ENCODE measurements at places on chromosomes 5 and 9.

DNA sequence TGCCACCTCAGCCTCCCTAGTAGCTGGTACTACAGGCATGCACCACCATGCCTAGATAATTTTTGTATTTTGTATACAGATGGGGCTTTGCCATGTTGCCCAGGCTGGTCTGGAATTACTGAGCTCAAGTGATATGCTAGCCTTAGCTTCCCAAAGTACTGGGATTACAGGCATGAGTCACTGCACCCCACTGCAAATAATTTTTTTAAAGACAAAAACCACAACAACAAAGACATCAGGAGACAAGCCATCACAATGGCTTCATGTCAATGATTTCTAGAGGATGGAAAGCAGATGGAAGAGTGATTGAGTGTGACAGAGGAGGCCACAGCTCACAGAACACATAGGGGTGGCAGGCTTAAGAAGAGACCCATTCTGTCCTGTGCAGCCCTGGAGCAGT lies 97.9 kb upstream of the PCSK1 start:
- no peak for DNase-seq

- DNase-seq, result no peak
Observed at GRCh38 chr5:4953576-4953975, 186.6 kb upstream of the ADAMTS16 start.

- peak; percentile 59 for DNase-seq
Observed at GRCh38 chr5:43484106-43484849, 613 bp upstream of the TMEM267 start.

DNA sequence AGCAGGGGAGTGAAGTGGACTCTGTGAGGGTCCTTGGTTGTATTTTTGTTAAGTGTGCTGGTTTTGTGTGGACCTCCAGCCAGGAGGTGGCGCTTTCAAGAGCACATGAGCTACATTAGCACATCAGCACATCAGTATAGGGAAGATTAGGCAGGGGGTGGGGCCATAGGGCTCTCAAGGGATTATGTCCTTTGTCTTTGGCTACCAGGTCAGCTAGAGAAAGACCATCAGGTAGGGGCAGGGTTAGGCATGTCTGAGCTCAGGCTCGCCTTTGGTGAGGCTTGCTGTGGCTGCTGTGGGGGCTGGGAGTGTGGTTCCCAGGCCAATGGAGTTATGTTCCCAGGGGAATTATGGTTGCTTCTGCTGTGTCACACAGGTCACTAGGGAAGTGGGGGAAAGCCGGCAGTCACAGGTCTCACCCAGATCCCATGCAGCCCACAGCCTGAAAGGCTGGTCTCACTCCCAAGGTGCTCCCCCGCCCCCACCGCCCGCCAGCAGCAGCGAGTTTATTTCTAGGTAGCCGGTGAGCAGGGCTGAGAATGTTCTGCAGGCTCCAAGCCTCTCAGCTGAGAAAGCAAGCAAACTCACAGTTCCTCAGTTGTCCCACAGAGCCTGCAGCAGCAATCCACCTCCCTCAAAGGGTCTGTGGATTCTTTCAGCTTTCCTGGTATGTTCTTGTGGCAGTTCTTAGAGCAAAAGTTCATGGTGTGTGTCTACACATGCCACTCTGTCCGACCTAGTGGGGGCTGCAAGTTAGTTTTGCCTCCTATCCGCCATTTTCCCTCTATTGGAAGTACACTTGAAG lies 13.7 kb downstream of the OR1J1 start:
- no peak for DNase-seq

- no peak for DNase-seq
Observed at GRCh38 chr9:82606492-82607382, 456.2 kb downstream of the RASEF start.

- DNase-seq, result no peak
Observed at GRCh38 chr5:33504570-33504969, 63.8 kb downstream of the TARS1 start.

- no peak for DNase-seq
Observed at GRCh38 chr5:10418654-10419345, 22.9 kb upstream of the ROPN1L start.

DNA sequence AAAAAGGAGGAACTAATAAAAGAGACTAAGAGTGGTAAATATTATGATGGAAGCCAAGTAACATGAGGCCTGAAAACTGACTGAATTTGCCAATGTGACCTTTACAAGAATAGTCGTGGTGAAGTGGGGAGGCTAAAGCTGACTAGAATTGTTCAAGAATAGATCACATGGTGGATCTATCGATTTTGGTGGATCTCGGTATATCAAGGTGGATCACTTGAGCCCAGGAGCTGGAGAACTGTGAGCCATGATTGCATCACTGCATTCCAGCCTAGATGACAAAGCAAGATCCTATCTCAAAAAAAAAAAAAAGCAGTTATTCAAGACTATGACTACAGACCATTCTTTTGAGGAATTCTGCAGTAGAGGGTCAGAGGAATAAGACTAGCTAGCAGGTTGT lies 15.1 kb downstream of the ERMP1 start:
- DNase-seq, result no peak

- no peak for DNase-seq
Observed at GRCh38 chr9:134434894-134435506, 108.7 kb downstream of the RXRA start.

DNA sequence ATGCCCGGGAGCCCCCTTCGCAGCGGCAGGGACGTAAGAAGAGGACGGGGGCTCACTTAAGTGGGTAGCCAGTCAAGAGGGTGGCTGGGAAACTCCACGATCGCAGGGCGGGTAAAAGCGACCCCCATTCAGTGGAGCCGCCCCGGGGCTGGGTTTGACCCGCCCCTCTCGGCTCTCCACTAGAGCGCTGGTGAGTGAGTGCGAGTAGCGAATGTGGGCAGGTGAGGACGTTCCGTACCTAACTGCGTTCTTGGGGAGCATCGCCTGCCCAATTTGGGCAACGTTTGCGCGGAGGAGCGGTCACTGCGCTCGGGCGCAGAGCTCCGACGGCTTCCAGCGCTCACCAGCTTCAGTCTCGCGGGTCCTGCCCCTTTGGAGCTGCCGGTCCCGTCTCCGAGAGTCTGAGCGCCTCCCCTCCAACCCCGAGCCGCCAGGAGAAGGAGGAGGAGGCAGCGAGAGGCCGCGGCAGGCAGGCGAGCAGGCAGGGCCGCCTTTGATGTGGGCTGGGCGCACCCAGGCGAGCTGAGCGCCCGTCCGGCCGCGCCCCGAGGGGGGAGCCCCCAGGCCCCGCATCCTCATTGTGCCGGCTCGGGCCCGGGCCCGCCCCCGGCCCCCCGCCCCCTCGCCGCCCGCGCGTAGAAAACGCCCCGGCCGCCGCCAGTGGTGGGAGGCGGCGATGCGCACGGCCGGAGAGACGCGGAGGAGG lies at the start of gene FGF18:
Gene FGF18 (plus strand): TSS at position 666 of the 706 bp plus-strand sequence. CDS start 553 bp downstream, outside the sequence.
- no peak for DNase-seq

DNA sequence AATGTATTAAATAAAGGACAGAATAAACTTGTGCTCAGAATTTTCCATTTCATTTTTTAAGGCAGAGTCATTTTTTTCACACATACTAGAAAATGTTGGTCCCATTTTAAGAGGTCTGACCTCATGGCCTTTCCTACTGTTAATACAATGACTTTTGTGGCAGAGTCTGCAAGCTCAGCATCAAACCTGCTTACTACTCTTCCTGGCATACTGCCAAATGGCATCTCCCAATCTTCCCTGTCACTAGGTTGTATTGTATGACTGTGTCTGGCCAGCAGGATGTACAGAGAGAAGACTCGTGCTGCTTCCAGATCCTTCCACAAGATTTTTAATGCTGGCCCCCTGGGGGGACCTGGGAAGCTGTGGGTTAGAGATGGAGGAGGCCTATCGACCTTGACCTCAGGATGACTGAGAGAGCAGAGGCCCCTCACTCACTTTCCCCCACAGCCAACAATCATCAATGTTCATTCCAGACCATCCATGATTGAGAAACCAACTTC lies 64.7 kb downstream of the BARX1 start:
- DNase-seq, result no peak

DNA sequence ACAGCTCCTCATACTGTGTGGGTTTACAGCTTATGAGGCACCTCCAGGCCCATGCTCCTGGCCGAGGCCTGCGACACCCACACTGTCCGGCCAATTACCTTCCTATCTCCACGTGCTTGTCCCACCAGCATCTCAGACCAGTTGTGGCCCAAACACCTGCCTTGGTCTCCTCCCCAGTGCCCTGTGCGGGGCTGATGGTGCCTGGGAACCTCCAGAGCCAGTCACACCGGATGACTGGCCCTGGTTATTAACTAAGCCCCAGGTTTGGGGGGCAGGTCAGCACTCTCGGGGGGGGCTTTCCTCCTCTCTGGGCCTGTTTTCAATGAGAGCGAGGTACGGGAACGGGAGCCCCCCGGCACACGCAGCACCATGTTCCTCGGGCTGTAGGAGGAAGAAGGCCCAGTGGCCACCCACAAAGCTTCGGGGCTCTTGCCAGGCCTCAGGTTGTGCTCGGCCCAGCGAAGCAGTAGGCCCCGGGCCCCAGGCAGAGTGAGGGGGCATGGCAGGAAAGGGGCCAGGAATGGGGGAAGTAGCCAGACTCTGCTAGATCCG lies 76.0 kb upstream of the PHYKPL start:
- DNase-seq, result no peak

- no peak for DNase-seq
Observed at GRCh38 chr9:1804128-1804865, 210.8 kb upstream of the SMARCA2 start.

DNA sequence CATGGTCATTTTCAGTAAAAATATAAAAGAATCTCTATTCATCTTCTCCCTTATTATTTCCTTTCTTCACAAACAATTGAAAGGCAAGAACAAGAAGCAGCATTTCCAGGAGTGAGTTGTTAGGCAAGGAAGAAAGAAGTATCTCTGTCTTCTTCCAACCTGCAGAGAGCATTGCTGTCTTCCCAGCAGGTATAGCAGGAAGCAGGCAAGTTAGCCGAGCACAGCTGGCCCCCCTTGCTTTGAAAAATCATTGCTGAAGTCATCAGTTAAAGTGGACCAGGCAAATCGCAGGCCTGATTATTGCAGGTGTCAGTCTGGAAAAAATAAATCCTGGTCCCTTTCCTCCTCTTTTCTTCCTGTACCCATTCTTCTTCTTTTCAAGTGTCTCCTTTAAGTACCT lies 353.1 kb upstream of the BRINP1 start:
- DNase-seq, result no peak

GRCh38 chr9:72280913-72281500 lies 84.0 kb downstream of the ZFAND5 start:
- DNase-seq, result peak; percentile 51

GRCh38 chr5:82397741-82398320 lies 119.7 kb upstream of the RPS23 start:
- DNase-seq, result no peak

- DNase-seq, result no peak
Observed at GRCh38 chr5:152601806-152602732, 197.0 kb upstream of the NMUR2 start.

GRCh38 chr5:59178482-59178881 lies 595.6 kb downstream of the RAB3C start:
- no peak for DNase-seq

DNA sequence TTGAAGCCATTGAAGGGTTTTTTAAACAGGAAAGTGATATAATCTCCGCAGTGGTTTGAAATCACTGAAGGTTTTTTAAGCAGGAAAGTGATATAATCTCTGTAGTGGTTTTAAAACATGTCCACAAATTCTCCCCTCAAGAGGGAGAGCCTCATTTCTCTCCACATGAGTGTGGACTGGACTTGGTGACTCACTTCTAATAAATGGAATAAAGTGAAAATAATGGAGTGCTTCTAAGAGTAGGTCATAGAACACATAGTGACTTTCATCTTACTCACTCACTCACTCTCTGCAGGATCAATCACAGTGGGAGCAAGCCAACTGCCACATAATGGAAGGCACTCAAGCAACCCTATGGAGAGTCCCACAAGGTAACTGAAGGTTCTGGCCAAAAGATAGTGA lies 12.0 kb downstream of the CTNNAL1 start:
- DNase-seq, result no peak

DNA sequence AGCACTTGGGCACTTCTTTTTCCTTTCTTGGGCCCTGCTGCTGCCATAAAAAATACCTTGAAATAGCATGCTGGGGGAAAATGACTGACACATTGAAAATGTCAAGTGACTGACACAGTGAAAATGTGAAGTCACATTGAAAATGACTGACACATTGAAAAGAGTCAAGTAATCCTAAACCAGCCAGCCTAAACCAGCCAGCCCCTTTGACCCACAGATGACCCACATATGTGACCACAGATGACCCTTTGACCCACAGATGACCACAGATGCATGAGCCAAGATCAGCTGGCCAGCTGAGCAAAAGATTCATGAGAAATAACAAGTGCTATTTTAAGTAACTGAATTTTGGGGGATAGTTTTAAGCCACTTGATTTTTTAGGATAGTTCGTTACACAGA lies 97.8 kb upstream of the SLC28A3 start:
- no peak for DNase-seq

GRCh38 chr9:72589667-72590521 lies 68.5 kb downstream of the TMC1 start:
- DNase-seq, result no peak

DNA sequence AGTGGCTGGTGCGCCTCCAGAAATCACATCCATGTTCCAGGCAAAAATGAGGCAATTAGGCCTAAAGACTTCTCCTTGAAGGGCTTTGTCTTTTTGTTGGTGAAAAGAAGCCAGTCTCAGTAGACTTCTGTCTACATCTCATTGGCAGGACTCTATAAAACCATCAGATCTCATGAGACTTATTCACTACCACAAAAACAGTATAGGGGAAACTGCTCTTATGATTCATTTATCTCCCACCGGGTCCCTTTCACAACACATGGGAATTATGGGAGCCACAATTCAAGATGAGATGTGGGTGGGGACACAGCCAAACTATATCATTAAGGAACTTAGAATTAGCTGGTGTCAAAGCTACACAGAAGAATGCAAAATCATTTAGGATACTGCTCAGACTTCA lies 77.7 kb upstream of the SNX2 start:
- no peak for DNase-seq

GRCh38 chr5:143216211-143216610 lies 187.3 kb downstream of the NR3C1 start:
- no peak for DNase-seq

DNA sequence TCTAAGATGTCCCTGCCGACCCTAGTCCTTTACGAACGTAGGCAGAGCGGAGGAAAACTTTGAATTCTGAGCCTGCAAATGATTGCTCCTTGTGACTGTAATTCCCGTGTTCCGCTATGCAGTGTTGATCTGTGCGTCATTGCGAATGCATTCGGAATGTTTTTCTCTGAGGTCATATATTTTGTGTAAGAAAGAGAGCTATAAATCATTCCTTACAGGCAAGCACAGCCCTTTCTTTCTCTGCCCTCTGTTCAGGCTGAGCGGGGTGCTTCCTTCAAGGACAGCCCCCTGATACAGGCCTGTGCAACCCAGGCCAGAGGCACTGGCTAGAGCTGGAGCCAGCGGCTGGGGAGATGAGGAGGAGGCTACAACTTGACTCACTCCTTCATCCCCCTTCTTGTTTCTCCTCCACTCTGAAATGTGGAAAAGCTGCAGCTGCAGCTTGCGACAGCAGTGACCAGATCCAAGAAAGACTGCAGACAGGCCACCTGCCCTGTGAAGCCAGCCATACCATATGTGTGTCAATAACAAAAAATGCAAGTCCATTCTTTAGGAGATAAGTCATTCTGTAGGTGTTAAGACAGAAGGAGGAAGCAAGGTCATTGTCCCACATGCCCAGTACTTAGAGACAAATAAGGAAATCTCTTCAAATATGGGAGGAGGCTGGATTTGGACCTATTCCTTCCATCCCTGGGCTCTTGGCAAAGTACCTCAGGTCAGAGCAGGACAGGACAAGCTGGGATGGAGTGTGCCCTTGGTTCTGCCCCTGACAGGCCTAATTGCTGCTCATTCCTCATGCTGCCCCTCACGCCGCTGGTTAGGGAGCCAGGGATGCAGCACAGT lies 345.7 kb upstream of the WWC1 start:
- DNase-seq, result no peak

- no peak for DNase-seq
Observed at GRCh38 chr5:135608361-135608760, 29.6 kb upstream of the CXCL14 start.
